ENCODE measurements at places on chromosomes 16 and 17.
A peak's percentile ranks its signal among the peaks of the same experiment; 100 is the strongest.

DNA sequence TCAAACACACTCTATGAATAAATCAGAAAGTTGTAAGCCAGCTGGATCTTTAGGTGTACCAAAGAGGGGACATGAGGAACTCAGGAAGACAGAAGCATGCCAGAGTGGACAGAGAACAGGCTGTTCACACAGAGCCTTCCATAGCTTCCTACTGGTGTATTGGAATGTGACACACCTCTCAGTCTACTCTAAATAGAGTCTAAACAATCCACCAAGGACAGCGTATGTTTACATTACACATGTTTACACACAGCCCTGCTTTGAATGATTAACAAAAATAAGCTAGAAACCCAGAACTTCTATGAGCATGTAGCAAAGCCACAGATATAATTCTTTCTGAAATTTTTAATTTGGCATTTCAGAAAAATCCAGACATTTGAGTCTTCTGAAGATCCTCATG, 1279.0 kb upstream of the CDH8 start:
- no peak for DNase-seq

DNA sequence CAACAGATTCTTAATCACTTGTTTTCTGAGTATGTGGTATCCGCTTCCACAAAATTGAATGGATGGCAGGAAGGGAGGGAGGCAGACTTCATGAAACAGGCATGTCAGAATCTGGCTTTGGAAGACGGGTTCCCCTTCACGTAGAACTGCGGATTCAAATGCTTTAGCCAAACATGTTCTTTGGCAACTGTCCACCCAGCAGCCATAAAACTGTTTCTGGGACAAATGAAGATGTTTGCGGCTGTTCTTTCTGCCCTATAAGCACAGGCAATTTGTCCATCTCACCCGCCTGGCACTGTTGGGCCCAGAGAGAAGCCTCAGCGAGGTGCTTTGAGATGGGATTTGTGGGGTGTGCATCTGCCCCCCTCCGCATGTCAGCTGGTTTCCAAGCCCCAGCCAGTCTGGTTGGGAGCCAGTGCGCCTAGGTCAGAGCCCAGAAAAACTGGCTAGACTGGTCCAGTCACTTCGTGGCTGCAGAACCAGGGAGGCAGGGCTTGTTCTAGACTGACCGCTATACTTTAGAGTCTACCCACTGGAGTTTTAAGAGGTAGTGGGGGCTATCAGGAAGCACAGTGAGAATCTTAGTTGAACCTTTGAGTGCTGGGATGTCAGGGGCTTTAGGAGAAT, 6.3 kb downstream of the CRHR1 start:
- no peak for DNase-seq

DNA sequence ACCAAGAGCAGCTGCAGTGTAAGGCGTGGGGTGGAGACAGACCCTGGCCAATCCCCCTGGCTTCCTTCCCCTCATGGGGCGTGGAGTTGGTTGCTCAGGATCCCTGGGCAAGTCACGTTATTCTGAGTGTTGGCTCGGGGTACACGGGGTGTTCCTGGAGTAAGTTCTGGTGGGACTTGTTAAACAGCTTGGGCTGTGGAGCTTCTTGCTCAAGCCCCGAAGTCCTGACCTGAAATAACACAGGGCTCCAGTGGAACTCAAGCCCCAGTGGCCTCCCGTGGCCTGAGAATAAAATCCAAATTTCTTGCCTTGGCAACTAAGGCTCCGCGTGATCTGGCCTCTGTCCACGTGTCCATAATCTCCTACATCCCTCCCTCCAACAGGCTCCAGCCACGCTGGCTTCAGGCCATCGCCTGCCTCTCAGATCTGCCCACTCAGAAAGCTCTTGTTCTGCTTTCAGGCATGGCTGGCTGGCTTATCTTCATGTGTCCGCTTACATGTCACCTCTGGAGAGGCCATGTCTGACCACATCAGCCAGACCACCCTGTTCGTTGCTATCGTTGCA, 49.3 kb upstream of the BCO1 start:
- peak; percentile 24 for DNase-seq

GRCh38 chr16:67163999-67164558, 466 bp upstream of the HSF4 start:
- no peak for DNase-seq
